ENCODE measurements at places on chromosomes 3 and 15. TPM values are rescaled to one million over a fixed set of nuclear protein-coding genes. Genes with fewer than 3 reads are reported as not detected.
A peak's percentile ranks its signal among the peaks of the same experiment; 100 is the strongest.

DNA sequence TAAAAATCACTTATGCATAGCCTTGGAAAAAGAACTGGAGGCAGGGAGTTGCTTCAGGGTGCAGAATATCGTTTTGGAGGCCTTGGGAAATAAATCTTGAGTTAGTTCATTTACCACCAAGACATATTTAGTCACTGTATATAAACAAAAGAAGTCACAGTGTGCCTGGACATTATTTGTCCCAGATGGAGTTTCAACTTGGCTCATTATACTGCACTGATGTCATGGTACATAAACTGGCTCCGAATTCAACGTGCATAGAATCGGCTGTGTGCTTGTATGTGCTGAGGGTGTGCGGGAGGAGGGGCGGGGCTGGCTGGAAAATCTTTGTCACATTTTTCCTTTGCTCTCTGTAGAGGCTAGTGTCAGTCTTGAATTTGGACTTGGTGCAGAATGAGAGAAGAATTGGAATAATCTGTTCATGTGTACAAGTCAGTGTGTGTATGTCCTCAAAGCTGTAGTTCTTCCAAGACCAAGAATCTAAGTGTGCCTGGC is 86.6 kb downstream of the FNDC3B start:
- peak; percentile 96 for DNase-seq

DNA sequence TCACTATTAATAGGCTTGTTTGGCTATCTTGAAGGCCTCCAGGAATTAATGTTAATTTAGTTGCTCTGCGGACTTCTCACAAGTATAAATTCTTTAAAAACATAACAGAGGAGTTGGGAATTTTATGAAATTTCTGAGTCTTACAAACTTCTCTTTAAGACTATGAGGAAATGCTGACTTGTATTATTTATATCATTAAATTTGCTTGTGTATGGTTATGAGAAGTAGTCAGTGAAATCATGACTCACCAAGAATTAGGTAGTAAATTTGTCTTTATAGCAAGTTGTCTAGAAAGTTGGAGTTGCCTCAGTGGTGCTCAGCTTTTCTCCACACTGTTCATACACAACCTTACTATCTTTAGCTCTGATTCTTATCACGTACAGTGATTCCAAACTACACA is 26.5 kb downstream of the PHLDB2 start:
- no peak for DNase-seq

DNA sequence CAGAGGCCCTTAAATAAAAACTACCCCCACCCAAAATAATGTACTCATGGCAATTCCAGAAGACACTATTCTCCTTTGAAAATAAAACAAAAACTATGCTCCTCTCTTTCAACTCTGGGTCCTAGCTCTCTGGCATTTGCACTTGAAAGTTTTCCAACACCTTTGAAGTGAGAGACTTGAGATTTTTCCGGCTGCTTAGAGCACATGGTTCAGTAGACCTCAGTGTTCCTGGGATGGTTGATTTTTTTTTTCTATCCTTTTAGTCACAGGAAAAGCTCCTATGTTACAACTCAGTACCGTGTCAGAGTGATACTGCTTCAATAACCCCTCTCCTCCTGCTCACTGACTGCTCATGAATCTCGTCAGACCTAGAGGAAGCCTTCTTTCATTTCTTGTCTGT is 118.3 kb upstream of the TUSC7 start:
- no peak for DNase-seq

DNA sequence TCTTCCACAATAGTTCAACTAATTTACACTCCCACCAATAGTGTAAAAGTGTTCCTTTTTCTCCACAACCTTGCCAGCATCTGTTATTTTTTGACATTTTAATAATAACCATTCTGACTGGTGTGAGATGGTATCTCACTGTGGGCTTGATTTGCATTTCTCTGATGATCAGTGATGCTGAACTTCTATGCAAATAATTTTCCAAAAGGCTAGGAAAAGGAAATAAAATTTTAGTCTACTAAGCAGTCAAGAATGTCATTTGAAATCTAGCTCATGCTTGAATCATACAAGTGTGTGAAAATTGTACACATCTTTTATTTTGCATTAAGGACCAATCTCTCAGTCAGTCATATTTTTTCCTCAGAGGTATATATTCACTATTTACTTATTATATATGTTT is 101.7 kb upstream of the UBP1 start:
- DNase-seq = no peak

GRCh38 chr3:127358641-127359040 is 70.8 kb upstream of the PRR20G start:
- DNase-seq = no peak

DNA sequence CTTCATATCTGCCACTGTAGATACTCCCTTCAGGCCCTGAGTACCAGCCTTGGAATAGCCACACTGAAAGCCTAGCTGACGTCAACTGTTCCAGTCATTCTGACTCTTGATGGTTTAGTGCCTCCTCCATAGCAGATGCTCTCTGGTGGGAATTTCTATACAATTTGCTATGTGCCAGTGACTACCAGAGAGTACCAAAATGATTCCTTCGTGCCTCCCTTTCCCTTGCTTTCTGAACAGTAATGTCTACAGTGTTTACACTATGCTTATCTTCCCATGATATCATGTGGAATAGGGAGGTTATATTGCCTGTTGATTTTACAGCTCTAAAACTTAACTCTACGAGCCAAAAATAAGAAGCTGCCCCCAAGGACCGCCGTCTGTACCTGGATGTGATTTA is 109.7 kb upstream of the GMNC start:
- DNase-seq = no peak

- peak; percentile 22 for DNase-seq
Observed at GRCh38 chr3:197224034-197224444, 74.4 kb downstream of the DLG1 start.

DNA sequence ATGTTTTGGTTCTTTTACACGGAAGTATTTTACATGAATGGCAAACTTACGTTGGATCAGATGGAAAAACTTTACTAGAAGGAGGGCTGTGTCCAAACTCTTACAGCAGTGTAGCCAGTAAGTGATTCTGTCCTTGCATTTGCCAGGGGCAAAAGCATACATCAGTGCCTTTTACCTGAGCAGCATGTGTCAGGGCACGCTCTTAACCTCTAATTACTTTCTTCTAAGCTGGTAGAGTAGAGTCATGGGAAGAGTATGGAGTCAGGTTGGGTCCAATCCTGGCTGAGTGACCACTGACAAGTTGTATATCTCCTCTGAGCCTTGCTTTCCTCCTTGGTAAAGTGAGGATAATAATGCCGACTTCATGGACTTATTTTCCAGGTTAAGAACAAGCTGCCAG is 47.1 kb downstream of the RYR3 start:
- DNase-seq = no peak

GRCh38 chr15:38672273-38672672 is 107.7 kb upstream of the RASGRP1 start:
- DNase-seq = no peak

- no peak for DNase-seq
Observed at GRCh38 chr3:142888481-142889211, at the start of gene PCOLCE2. Gene PCOLCE2, minus strand, starts transcription at chr3:142889083. Its CDS starts 187 bp downstream, at chr3:142888896.

DNA sequence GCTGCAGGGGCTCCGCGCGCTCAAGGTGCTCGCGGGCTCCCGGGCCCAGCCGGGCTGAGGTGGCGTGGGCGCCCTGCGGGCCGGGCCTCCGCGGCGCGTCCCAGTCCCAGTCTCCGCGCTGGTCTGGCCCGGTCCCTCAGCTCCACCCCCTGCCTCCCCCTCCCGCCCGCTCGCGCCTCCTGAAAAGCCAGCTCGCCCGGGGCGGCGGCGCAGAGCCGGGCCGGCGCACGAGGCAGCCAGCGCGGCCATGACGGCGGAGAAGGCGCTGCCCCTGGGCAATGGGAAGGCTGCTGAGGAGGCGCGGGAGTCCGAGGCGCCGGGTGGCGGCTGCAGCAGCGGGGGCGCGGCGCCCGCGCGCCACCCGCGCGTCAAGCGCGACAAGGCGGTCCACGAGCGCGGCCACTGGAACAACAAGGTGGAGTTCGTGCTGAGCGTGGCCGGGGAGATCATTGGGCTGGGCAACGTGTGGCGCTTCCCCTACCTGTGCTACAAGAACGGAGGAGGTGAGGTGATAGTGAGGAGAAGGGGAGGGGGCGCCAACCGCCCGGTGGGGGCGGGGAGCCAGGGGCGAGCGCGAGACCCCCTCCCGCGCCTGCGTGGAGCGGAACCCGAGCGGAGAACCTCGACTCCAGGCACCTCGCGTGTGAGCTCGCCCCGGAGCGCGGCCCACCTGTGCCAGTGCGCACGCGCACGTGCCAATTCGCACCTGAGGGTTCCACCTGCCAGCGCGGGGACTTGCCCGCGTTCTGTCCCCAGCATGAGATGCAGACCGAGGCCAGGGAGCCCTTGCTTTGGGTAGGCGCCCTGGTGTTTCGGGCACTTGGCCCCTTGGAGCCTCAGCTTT is at the start of gene SLC6A11:
SLC6A11 (plus strand) TSS at position 210 of the 844 bp plus-strand sequence; CDS start at position 248, 38 bp downstream.
- DNase-seq = no peak

DNA sequence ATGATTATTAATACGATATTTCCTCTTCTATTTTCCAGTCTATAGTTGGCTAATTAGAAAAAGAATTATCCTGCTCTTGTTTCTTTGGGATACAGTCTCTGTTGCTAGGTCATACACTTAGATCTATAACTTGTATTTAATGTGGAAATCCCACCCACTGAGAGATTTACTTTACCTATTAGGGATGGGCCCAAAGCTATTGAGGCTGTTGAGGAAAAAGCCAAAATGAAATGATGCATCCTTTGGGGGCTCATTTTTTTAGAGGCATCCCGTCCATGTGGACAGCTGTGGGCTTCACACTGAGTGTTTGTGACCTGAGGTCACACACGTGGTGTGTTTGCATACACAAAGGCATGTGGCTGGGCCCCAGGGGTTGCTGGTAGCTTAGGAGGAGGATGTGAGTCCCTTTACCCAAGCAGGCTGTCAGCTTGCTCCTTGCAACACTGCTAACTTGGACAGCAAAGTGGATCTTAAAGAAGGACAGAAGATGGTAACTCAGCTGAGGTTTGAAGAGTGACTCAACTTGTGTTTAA is 477.4 kb downstream of the AGBL1 start:
- DNase-seq = peak; percentile 20

DNA sequence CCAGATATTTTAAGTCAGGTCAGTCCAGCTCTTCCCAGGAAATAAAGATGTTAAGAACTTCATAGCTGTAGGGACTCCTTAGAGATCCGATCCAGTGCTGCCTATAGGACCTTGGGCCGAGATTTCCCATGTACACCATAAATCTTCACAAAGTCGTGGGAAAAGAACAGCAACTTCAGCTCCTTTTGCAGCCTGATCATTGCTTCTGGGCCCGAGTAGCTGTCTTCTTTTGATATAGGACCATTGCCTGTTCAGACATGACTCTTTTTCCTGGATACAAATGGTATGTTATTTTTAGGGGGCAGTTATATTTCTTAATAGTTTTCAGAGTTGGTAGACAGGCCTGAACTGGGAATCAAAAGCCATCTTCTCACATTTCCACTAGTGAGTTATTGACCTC is 20.5 kb downstream of the IL1RAP start:
- DNase-seq = no peak

DNA sequence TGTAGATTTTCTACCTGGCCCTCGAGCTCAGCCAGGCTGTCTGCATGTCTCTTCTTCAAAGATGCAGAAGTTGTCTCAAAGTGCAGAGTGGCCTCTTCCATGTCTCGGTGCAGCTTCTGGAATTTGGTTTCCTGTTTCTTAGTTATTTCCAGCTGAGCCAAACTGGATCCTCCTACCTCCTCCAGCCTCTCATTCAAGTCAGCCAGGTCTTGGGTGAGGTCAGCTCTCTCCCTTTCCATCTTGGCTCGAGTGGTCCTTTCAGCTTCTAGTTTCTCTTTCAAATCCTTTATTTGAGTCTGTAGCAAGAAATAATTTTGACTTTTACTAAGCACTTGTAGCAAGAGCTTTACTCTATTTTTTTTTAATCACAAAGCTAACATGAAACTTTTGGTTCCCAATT is 81.8 kb downstream of the MYH15 start:
- DNase-seq = no peak

DNA sequence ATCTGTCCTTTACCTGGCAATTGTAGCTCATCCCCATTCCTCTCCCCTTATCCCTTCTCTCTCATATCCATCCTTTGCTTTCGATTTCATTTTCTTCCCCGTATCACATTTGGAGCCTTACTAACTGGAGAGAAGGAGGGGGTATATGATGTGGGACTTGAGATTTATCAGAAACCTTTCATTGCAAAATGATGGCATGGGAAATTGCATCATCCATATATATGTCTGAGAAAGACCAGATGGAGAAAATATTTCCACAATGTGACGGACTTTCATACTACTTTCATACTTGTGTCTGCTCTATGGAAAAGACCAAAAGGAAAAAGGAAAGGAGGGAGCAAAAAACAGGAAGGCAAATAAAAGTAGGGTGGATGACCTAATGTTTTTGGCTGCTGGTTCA is 675.2 kb downstream of the AGBL1 start:
- DNase-seq = no peak

GRCh38 chr3:48759071-48759470 is 42.0 kb upstream of the IP6K2 start:
- DNase-seq = no peak

DNA sequence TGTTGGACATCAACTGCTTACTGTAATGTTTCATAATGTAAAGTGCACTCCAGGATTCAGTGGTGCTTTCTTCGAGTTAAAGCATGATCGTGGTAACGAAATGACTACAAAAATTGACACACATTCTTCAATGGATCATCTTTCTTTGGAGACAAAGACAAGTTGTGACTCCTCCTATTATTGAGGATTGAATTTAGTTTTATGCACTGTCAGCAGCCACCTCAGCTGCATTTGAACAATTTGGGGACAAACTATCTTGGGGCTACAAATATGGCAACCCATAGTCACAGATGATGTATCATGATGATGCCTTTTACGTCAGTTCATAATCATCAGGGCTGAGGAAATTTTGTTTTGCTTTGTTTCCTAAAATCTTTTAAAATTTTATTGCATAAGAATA is 140.2 kb upstream of the ICE2 start:
- DNase-seq = no peak

- DNase-seq = no peak
Observed at GRCh38 chr3:185866995-185867394, 42.2 kb upstream of the IGF2BP2 start.

DNA sequence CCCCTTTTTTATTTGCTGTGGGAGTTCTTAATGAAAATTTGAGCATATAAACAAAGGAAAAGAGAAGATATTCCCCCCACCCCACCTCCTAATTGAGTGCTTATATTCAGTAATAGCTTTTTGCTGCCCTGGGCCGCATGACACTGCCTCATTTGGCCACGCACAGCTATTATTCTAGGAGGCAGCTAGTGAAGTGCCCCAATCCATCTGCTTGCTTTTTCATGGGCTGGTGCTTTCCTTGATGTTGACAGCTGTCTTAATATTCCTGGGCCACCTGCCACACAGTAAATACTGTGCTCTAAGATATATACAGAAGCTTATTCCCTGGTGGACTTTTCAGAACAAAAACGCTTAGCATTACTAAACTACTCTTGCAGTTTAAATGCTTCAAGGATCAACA is 3.8 kb upstream of the CRYBG3 start:
- no peak for DNase-seq

- no peak for DNase-seq
Observed at GRCh38 chr3:129597087-129597999, 9.1 kb downstream of the PLXND1 start.

- no peak for DNase-seq
Observed at GRCh38 chr3:190941694-190942260, 79.3 kb upstream of the GMNC start.

- DNase-seq = no peak
Observed at GRCh38 chr3:55697177-55697865, 210.2 kb upstream of the WNT5A start.

The WDR93 gene
- polyA plus RNA-seq = 0.18 TPM

The ZMYND10 gene
- 1.1 TPM for polyA plus RNA-seq

The MESP2 gene
- 0.35 TPM for polyA plus RNA-seq

The NLGN1 gene
- polyA plus RNA-seq = 1.5 TPM

The PRTG gene
- polyA plus RNA-seq = 3.2 TPM

The GCNT3 gene
- 0.23 TPM for polyA plus RNA-seq

The TMEM207 gene
- not detected for polyA plus RNA-seq

The RPS27L gene
- polyA plus RNA-seq = 54.2 TPM

The TPRG1 gene
- polyA plus RNA-seq = 2.7 TPM

The PTX3 gene
- polyA plus RNA-seq = 5.0 TPM

All from forelimb muscle (tissue), 1 donor.